ENCODE measurements at places on chromosomes 12 and 14.

- DNase-seq = no peak
Measured at GRCh38 chr12:95740751-95741150, 49.8 kb downstream of the NTN4 start.

DNA sequence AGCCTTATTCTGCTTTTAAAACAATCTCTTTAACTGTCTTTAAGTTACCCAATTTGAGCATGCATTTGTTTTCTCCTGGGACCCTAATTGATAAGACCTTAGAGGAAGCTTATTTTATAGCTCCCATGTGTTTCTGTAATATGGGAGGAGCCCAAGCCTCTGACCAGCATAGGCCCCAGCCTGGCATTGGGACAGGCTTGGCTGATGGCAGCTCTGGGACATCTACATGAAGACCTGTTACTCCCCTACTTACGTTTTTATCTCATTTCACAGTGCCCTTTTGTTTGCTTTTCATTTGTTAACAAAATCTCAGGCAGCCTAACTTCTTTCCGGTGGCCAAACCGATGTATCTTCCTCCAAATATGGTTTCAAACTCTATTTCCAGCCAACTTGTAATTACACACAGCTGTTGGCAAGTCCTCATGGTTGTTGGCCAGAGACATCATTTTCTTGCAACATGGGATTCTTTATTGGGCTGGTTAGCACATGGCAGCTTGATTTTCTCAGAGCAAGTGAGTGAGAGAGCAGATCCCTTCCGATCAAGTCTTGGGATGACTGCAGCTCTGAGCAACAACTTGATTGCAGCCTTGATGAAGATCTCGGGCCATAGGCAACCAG is 1117.5 kb downstream of the AACS start:
- DNase-seq = no peak

- no peak for DNase-seq
Measured at GRCh38 chr14:91009501-91010152, 50.8 kb downstream of the RPS6KA5 start.

- DNase-seq = no peak
Measured at GRCh38 chr14:52692248-52692962, 3.0 kb downstream of the ERO1A start.

DNA sequence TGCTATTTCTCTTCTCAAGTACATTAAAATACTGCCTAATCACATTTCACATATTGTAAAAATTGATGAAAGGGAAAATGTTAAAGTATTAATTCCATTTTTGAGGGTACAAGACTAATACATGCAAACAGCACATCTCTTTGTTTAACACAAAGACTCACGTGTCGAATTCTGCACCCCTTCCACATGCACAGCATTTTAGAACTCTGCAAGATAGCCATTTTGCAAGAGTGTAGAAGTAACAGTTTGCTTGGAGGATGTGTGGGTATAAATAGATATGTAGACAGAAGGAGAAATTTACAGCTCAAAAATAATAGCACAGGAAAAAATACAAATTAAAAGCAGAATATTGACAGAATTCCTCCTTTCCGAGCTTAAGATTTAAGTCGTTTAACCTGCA is 2.5 kb downstream of the GRIN2B start:
- no peak for DNase-seq

- no peak for DNase-seq
Measured at GRCh38 chr14:70084226-70084625, 104.5 kb downstream of the SLC8A3 start.

GRCh38 chr14:87079416-87079815 is 913.6 kb downstream of the GALC start:
- no peak for DNase-seq

DNA sequence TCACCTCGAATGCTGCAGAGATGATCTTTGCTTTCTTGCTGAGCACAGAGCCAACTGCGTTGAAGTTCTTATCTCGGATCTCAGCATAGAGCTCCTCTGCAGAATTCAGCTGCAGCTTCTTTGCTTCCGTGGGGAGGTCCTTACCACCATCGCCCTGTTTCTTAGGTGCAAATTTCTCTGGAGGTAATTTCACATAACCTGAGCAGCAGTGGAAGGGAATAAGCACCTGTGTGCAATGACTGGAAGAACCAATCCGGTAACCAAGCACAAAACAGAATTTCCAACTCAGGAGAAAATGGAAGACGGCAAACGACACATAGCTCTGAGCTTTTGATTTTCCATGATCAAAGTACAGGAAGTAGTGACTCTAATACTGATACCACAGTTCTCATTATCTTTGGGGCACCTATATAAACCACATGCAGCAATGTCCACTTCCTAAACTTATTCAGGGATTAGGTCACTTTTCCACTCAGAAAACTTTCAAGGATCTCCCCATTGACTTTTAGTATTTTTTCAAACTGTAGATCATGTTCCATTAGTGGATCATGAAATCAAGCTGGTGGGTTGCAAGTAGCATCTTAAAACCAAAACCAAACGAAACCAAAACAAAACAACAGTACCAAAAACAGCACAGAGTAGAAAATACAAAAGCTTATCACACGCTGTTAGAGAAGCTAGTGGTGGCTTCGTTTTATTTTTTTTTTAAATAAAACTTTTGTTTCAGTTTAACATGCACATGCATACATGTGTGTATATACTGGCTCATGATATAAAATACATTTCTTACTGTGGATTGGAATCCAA is 18.9 kb upstream of the DIABLO start:
- DNase-seq = no peak
